ENCODE measurements at places on chromosomes 3 and 15.

GRCh38 chr15:77126529-77127326 is 55.8 kb upstream of the TSPAN3 start:
- DNase-seq = no peak

DNA sequence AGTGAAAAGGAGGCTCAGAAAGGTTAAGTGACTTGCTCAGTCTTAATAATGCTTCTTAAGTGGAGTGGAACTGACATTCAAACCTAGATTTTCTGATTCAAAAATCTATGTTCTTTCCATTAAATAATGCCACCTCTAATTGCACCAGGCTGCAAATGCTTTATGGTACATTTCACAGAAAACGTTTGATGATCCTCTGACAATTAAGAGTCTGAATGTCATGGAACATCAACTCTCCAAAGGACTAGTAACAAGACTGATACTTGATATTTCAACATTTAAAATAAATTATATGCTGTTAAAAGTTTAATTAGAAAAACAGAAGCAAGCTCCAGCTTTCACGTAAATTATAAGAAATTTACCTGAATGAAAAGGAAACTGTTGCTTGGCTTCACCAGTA is 151.5 kb downstream of the TBL1XR1 start:
- no peak for DNase-seq

DNA sequence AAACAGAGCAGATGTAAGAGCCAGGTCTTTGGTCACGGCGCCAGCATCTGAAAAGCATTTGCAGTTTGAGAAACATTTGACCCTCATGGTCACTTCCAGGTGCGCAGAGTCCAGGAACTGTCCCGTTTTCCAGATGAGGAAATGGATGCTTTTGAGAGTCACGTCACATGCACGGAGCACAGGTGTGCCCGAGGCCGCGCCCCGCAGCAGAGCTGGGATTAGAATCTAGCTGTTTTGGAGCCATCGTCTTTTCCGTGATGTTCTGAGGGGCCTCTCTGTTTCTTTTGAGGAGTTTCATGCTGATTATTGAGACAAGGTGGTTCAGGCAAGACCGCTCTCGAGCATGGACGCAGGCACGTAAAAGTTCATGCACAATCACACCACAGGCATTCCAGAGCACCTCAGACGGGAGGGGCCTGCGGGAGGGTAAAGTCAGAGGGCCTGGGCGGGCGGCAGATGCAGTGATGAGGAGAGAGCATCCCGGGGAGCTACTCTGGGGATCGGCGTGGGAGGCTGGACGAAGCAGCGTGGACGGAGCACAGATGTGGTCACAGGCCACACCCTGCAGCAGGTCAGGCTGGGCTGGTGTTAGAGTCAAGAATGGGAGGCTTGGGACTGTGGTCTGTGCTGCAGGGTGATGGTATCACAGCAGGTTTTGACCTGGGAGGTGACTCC is 139.2 kb upstream of the MEF2A start:
- DNase-seq = no peak

GRCh38 chr15:76776969-76777368 is 128.2 kb downstream of the SCAPER start:
- no peak for DNase-seq

DNA sequence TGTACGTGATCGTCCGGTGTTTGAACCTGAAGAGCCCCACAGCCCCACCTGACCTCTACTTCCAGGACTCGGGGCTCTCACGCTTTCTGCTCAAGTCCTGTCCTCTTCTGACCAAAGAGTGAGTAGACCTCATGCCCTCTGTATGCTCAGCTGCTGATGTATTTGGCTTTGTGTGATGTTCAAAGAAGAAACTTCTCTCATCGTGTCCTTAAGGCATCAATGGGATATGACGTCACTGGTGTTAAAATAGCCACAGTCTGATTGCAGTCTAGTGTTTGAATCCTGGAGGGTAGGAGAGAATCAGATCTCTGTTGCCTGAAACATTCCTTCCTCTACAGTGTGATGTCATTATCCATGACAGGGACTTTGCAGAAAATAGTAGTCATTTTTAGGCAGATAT is 28.1 kb downstream of the ABHD2 start:
- DNase-seq = no peak

DNA sequence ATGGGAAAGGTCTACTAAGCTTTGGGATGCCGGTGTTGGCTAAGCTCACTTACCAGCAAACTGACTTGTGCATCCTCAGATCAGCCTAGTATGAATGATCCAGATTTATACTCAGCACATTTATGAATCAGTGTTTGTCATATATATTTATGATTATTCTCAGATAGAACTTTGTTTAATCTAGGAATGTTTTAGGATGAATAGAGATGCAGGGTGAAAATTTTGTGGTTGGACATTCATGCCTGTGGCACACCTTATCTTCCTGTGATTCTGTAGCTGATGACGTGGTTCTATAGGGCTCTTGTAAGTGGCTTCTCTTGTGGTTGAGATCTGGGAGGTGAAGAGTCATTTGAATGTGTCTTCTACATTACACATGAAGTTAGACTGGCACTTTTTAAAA is 11.4 kb downstream of the CDIN1 start:
- DNase-seq = no peak

GRCh38 chr15:88982304-88982945 is 69.2 kb upstream of the MFGE8 start:
- DNase-seq = no peak

DNA sequence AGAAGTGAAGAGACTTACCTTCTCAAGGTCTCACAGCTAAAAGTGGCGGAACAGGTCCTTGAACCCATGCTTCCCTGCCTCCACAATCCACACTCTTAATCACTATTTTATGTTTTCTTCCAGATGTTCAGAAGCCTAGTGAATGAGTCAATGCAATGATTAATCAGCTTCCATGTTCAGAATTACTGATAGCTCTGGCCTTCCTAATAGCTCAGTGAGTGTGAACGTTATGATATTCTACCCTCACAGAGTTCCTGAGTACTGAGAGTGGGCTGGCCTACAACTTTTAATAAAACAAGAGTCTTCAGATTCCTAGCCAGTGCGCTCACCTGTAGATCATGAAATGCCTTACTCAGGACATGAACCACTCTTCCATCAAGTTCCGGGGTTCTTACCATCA is 443.0 kb upstream of the ADAMTS9 start:
- DNase-seq = no peak

- no peak for DNase-seq
Observed at GRCh38 chr3:12708584-12709192, 44.8 kb upstream of the RAF1 start.

- no peak for DNase-seq
Observed at GRCh38 chr3:196412704-196413103, 19.5 kb downstream of the UBXN7 start.

DNA sequence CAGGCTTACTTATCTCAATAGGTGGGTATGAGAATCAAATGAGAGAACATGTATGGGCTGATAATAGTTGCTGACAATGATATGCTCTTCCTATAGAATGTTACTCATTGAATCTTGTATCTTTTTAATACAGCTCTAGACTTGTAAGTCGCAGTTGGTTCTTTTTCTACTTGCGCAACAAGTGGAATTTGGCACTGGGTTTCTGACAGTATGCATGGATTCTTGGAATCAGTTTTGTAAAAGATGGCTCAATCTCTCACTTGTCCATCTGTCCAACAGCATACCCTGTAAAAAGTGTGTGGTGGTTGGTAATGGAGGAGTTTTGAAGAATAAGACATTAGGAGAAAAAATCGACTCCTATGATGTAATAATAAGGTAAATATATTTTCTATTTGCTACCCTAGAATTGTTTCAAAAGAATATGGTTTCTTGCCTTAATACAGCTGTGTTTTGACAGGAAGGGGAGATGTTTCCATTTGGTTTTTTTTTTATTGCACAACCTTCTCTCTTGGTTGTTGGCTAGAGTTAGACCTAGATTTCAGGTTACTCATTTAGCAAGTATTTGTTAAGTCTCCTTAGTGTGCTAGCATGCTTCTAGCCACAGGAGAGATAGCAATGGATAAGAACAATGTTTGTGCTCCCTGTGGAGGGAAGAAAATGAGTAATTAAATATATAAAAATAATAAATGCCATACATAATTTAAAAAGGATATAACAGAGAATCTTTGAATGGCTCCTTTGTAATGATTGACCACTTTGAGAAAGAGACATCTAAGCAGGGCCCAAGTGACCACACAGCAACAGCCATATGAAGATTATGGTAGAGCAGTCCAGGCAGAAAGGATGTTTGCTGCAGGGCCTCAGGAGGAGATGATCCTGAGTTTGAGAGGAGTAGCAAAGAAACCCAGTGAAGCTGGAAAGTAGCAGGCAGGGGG is 21.8 kb downstream of the ST3GAL6 start:
- no peak for DNase-seq
